ENCODE measurements at places on chromosomes 1 and 21. TPM values are rescaled to one million over a fixed set of nuclear protein-coding genes. Genes with fewer than 3 reads are reported as not detected.

DNA sequence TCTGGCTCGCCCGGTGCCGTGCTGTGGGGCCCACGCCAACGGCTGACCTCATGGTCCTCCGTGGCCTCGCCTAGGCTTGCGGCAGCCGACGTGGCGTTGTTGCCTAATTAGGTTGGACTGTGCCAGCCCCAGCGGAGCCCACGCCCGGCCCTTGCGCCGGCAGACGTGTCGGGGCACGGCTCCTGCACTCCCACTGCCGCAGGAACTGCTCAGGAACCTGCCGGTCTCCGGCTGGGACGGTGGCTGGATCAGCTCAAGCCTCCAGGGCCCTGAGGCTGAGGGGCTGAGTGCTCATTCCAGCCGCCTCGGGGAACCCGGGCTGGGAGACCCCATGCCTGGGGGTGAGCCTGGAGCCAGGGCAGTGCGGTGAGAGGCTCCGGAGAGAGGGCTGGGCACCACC lies 16.1 kb upstream of the PEX10 start:
- DNase-seq: no peak

FAM229A gene
- 8.3 TPM for total RNA-seq

BARHL2 gene
- total RNA-seq: not detected

DNA sequence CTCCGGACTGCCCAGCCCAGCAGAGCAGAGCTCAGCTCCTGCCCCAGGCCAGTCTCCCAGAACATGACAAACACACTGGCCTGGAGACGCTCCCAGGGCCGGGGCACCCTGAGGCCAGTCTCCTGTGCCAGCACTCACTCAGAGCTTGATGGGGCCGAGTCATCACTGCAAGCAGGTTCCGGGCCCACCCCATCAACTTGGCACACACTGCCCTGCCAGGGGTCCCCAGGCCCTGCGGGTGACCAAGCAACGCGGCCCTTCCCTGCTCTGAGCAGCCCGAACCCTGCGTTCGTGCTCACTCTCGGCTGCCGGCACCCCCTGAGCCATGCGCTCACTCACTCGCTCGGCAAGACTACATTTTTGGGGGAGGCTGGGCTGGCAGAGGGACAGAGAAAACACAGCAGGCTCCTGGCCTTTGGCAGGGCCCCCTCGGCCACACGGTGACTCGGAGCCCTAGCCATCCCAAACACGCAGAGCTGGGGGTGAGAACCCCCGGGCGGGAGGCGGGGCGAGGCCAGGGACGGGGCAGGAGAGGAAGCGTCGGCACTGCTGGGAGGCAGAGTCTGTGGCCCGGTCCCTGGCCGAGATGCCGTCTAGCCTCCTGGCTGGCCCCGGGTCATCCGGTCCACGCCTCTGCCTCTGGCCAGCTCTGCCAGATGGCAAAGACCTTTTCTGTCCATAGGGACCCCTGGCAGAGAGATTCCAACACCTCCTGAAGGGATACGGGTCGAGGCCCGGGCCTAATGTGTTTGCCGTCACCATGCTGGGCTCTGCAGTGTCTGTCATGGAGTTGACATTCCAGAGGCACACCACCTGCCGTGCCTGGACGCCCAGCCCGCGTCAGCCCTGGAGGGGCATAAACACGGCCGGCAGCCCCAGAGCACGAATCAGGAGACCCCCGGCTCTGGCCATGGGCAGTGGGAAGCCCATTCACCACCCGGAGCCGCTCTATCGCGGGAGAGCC lies 68.0 kb downstream of the MEGF6 start:
- peak; percentile 46 for DNase-seq

DNA sequence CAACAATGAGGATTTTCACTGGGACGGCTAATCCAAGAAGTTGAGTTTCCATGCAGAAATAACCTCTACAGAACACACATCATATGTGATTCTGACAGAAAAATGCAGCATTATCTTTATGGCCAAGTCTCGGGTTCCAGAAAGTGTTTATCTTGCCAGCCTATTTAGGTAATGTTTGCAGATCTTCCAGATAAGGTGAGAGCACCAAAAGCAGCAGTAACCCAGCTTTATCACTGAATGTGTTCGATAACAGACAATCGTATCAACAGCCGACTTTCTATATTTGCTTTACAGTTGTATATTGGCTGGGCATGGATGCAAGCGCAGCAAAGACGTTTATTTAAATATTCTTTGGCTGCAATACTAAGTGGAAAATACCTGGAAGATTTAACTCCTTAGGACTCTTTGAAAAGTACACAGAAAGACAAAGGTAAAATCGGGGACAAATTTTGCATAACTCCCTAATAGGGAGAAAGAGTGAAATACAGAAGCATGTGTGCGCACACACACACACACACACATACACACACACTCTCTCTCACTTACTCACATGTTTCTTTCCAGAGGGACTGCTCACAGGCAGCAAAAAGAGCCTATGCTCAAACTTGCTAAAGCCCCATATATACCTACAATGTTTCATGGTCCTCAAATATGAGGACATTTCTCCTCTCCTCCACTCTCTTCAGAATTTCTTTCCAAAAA lies 3.0 kb upstream of the CTSK start:
- no peak for DNase-seq

DNA sequence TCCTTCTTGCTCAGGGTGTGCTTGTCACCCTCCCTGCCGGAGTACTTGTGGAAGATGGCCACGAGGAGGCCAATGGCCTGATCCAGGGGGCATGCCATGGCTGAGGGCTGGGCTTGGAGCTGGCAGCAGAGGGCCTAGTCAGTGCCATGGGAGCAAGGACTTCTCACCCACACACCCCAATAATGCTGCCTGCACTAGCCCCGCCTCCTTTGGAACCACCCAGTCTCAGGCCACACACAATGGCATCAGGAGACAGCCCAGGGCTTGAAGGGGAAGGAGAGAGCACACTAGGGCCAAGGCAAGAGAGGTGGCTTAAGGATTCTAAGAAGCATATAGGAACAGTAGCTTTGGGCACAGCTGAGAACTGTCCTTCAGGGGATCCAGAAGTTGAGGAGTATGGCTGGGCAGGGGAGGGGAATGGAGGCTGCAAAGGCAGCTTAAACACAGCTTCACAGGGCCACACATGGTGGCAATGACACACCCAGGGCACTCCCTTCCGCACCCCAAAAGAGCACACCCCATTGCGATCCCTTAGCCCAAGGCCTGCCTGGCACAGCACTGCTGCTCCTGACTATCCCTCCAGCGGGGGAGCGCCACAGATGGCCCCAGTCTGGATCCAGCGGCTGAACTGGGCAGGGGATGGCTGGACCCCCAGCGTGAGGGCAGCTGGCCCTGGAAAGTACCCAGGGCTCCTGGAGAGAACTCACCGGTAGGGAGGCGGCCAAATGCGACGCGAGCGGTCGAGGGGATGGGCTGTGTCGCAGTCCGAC lies at the start of gene S100A6:
Gene S100A6 (minus strand): TSS at position 750 of the 770 bp plus-strand sequence. CDS start 652 bp downstream, at position 98.
- DNase-seq: no peak

DNA sequence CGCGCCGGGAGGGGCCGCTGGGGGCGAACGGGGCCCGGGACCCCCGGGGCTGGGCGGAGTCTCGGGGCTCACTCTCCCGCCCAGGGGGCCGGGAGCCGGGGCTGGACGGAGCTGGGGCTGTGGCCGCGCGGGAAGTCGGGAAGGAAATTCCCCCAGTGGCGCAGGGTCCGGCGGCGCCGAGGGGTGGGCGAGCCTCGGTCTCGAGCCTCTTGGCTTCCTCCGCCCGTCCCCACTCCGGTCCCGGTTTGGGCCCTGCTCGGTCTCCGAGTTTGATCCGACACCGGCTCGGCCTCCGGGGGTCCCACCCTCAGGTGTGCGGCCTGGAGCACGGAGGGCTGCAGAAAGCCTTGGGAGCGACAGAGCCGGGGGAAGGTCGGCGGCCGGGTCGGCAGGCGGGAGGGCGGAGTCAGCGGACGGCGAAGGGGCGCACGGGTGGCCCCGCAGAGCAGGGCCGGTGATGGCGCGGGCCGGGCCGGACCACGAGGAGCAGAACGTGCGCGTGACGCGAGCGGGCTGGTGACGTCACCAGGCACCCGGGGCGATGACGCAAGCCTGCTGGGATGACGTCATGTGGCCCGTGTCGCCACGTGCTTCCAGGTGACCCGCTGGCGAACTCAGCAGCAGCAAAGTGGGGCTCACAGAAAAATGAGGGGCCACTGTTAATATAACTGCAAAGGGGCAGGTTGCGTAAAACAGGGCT lies 610 bp upstream of the HES4 start:
- DNase-seq: peak; percentile 78

TMEM269 gene
- total RNA-seq: 0.44 TPM

GRCh38 chr21:35411434-35411833 lies 362.3 kb upstream of the RUNX1 start:
- no peak for DNase-seq

GRCh38 chr21:35139382-35139715 lies 90.2 kb upstream of the RUNX1 start:
- no peak for DNase-seq

GRCh38 chr21:32114419-32115035 lies 164.3 kb downstream of the MIS18A start:
- no peak for DNase-seq

GUCA2B gene
- total RNA-seq: not detected

- DNase-seq: no peak
Measured at GRCh38 chr1:46757956-46758528, 39.1 kb upstream of the EFCAB14 start.

DNA sequence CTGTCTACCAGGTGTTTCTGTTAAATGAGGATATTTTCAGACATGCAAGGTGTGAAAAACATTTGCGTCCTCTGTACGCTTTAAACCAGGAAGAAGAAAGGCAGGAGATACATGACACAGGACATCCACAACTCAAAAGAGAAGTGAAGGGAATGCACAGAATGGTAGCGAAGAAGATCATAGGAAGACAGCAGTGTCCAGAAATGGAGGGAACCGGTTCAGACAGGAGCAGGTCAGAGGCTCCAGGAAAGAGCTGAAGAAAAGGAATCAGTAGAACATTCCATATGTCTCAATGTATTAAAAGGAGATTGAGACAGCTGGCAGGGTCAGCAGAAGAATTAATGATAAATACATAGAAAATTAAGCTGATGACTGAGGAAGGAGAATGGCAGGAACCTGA lies 190.9 kb downstream of the CDC7 start:
- no peak for DNase-seq

DNA sequence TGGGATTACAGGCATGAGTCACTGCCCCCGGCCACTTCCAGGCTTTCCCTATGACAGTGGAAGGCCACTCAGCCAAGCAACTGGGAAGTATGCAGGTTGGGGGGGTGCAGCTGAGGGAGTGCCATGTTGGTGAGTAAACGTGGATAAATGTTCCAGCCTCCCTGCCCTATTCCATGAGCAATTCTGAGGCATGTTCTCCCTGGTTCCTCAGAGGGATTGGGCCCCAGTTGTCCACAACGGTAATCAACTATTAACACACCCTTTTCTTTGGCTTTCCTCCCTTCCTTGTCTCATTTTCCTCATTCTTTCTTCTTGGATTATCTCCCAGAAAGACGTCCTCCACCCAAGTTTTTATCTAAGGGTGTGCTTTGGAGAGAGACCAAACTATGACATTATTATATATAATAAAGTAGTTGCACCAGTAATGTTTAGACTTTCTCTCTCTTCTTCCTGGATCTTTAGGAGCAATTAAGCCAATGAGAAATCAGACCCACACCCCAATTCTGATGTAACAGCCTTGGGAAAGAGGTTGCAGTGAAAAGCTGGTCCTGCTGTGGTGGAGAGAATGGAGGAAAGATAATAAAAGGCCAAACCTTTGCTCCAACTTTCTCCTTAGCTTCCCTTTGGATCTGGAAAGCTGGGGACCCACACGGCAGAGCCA lies 6.8 kb upstream of the SLAMF9 start:
- peak; percentile 21 for DNase-seq

GRCh38 chr21:15370462-15370975 lies 305.7 kb upstream of the NRIP1 start:
- no peak for DNase-seq

DENND2D gene
- total RNA-seq: 0.11 TPM
